Ascending aorta (tissue), 2 donors: ENCODE measurements at places on chromosomes 12 and 14.

- H3K27ac ChIP-seq, result no peak overlapping the region
- H3K4me3 ChIP-seq, result no peak overlapping the region
- DNase-seq, result no peak
Observed at GRCh38 chr14:102283631-102284129, 21.3 kb downstream of the MOK start.

DNA sequence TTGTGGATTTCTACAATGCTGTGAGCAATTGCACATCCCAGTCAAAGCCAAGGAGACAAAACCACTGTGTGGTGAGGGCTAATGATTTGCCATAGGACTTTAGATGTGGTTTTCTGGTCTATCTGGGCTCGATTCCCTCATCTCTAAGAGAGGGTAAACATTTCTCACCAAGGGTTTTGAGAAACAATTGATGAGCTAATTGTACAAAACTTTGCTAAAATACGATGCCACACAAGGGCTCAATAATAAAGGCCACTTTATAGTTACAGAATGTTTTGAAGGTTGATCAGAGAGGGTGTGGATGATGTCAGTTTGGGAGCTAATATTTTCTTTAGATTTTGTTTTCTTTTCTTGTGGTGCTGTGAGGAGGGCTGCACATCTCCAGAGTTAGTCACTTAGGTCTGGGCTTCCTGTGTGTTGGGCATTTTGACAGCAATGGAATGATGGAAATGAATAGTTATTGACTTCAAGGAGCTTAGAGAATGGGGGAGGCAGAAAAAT is 60.8 kb upstream of the SLC38A4 start:
- no peaks in the 10 kb centered on the region for H3K36me3 ChIP-seq
- DNase-seq, result no peak
- H3K4me3 ChIP-seq, result no peak overlapping the region

DNA sequence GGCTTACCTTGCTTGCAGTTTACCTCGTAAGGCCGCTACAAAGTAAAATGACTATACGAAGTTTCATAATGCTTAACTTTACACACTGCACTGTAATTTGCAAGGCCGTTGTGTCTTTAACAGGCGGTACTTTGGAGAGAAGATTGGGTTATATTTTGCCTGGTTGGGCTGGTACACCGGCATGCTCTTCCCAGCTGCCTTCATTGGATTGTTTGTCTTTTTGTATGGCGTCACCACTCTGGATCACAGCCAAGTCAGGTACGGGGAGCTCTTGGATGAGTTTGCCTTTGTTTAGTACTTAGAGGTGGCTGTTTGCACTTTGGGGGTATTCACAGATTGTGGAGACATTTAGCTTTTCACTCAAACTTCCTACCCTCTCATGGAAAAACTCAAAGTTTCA is 167.8 kb downstream of the SLC5A8 start:
- DNase-seq, result no peak
- no peaks in the 10 kb centered on the region for H3K36me3 ChIP-seq
- H3K4me1 ChIP-seq, result no peaks in the 10 kb centered on the region

- H3K4me3 ChIP-seq, result no peak overlapping the region
- no peaks in the 10 kb centered on the region for H3K4me1 ChIP-seq
- H3K36me3 ChIP-seq, result no peaks in the 10 kb centered on the region
- no peak for DNase-seq
- H3K27ac ChIP-seq, result no peak overlapping the region
Observed at GRCh38 chr12:6784761-6785160, 4.6 kb upstream of the CD4 start.

GRCh38 chr14:74604911-74605310 is 7.1 kb downstream of the LTBP2 start:
- H3K36me3 ChIP-seq, result peaks cover 10% of the 10 kb centered on the region

GRCh38 chr14:61477712-61478462 is 156.5 kb downstream of the PRKCH start:
- peaks cover 21% of the 10 kb centered on the region for H3K4me1 ChIP-seq
- no peaks in the 10 kb centered on the region for H3K27me3 ChIP-seq
- H3K27ac ChIP-seq, result peak overlapping the region; percentile 82
- no peak overlapping the region for H3K4me3 ChIP-seq
- DNase-seq, result peak; percentile 81

DNA sequence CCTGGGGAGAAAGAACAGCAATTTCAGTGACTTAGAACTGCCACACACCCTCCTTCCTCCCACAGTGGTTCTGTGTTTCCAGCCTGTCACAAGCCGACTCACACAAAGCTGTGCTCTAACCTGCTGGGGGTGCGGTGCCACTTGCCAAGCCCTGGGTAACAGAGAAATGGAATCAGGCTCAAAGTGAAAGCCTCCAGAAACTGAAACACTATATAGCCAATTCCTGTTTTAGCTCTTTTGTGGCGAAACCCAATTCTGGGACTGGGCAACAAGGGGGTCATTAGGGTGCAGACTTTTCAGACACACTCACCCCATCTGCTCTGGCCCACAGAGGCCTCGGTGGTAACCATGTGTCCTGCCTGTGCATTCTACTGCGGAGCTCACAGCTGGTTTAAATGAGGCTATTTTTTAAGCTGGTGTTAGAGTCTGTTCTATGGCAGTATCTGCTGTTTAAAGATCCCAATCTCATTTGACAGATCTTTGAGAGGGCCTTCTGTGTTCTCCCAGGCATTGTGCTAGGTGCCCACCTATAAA is 15.2 kb upstream of the ACTR6 start:
- no peak for DNase-seq
- no peaks in the 10 kb centered on the region for H3K36me3 ChIP-seq
- H3K27me3 ChIP-seq, result no peaks in the 10 kb centered on the region
- H3K27ac ChIP-seq, result peak overlapping the region; percentile 63
- peak overlapping the region; percentile 28 for H3K4me3 ChIP-seq

- H3K27ac ChIP-seq, result peak overlapping the region; percentile 83
- DNase-seq, result peak; percentile 92
- H3K36me3 ChIP-seq, result no peaks in the 10 kb centered on the region
- H3K4me3 ChIP-seq, result no peak overlapping the region
- no peaks in the 10 kb centered on the region for H3K27me3 ChIP-seq
Observed at GRCh38 chr12:47828976-47829482, 9.3 kb upstream of the HDAC7 start.

DNA sequence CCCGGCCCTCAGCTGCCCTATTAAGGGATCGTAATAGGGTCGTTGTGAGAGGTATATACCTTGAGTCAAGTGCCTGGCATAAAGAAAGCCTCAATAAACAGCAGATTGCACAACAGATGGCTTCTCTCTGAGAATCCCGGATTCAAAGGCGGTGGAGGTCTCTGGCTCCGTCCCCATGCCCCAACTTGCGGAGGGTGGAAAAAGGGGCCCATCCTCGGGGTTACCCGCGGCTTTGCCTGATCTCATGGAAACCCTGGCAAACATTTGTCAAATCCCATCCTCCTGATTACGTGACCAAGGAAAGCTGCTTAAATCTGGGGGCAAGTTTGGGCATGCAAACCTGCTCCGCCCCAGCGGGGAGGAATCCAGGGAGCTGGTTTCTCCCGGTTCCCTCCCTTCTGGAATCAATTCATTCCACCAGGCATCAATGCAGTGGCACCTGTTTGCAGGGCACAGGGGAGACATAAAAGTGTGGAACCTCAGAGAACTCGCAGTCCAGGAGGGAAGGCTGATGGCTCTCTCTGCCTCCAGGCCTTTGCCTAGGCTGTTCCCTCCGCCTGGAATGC is 12.3 kb downstream of the TRPV4 start:
- DNase-seq, result no peak
- H3K27me3 ChIP-seq, result no peaks in the 10 kb centered on the region
- H3K4me3 ChIP-seq, result no peak overlapping the region
- H3K27ac ChIP-seq, result no peak overlapping the region
- H3K4me1 ChIP-seq, result peaks cover 9% of the 10 kb centered on the region

DNA sequence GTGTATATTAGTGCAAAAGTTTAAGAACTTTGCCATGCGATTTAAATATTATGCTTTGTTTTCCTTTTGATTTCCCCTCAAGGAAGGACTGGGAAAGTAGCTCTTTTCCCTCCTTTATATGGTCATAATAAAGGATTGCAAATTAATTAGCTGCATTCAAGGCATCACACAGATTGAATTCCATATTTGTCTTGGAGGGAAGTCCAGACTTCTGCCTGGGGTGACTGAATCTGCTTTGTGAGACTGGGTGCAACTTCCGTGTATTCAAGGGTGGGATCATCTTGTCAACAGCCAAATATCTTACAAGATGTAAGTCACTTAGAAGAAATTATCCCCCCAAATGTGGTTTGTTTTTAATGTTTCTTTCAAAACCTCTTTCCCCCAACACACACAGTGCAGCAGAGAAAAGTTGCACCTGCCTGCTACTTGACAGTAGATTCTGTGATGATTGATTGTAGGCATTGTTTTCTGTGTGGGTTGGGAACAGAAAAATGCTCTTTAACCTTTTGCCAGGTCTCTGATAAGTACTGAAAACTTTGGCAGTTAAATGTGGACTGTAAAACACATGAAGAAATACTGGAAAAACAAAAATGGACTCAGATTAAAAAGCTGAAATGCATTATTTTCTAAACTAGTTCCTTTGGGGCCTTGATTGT is 28.4 kb downstream of the STK38L start:
- H3K4me3 ChIP-seq, result no peak overlapping the region
- H3K27me3 ChIP-seq, result no peaks in the 10 kb centered on the region
- H3K36me3 ChIP-seq, result peaks cover 13% of the 10 kb centered on the region
- H3K27ac ChIP-seq, result peak overlapping the region; percentile 79
- DNase-seq, result no peak
- peaks cover 25% of the 10 kb centered on the region for H3K4me1 ChIP-seq

DNA sequence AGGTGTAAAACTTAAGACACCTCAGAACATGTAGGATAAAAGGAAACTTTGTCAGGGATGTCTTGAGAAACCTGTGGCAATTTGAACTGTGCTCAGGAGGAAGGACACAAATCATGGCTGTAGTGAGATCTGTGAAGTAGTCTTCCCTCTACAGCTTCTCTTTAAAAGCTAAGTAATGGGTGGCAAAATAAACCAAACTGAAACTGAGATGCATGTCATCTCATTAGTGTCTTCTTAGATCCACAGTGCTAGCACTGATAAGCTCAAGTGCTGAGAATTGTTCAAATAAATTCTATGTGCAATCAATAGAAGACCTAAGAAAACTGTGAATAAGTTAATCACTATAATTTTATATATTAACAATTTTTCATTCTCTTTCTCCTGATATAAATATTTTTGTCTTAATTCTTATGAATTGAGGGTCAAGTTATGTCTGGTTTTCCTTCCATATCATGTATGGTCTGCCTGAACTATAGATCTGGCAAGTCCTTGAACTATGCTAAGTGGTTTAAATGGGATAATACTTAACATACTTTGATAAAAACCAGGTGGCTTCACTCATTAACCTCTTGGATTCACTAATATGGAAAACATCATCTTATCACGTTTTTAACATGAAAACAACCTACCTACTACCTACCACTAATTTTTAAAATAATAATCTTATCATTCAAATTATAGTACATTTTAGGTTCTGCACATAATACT is 27.2 kb downstream of the SYT1 start:
- no peaks in the 10 kb centered on the region for H3K36me3 ChIP-seq
- no peaks in the 10 kb centered on the region for H3K27me3 ChIP-seq
- H3K4me3 ChIP-seq, result no peak overlapping the region
- H3K4me1 ChIP-seq, result no peaks in the 10 kb centered on the region

GRCh38 chr14:24060984-24061913 is 9.4 kb downstream of the CARMIL3 start:
- no peaks in the 10 kb centered on the region for H3K4me1 ChIP-seq
- H3K27ac ChIP-seq, result no peak overlapping the region
- no peaks in the 10 kb centered on the region for H3K27me3 ChIP-seq
- no peaks in the 10 kb centered on the region for H3K36me3 ChIP-seq
- no peak overlapping the region for H3K4me3 ChIP-seq
- DNase-seq, result no peak

- no peak overlapping the region for H3K4me3 ChIP-seq
- no peaks in the 10 kb centered on the region for H3K27me3 ChIP-seq
- no peaks in the 10 kb centered on the region for H3K4me1 ChIP-seq
- H3K36me3 ChIP-seq, result no peaks in the 10 kb centered on the region
- no peak overlapping the region for H3K27ac ChIP-seq
Observed at GRCh38 chr14:74973003-74973653, 17.7 kb upstream of the PGF start.

DNA sequence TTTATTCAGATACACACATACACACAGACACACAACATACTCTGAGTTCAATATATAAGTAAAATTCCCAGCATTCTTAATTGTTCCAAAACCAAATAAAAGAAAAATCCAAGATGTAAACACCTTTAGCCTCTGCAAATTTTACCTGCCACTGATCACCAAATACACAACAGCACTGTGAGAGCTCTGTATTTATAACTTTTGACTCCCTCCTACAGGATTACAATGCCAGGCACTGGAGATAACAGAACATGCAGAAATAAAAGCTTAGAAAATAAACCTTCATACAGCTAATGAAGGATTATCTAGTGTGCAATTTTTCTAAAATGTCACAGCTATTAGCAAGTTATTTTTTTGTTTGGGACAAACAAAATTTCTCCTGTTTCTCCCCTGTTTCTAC is 85.0 kb downstream of the TAOK3 start:
- no peak overlapping the region for H3K27ac ChIP-seq
- no peaks in the 10 kb centered on the region for H3K4me1 ChIP-seq
- H3K36me3 ChIP-seq, result no peaks in the 10 kb centered on the region
- H3K4me3 ChIP-seq, result no peak overlapping the region
- no peaks in the 10 kb centered on the region for H3K27me3 ChIP-seq
- DNase-seq, result no peak

- H3K27ac ChIP-seq, result no peak overlapping the region
- H3K36me3 ChIP-seq, result no peaks in the 10 kb centered on the region
- no peak overlapping the region for H3K4me3 ChIP-seq
- H3K4me1 ChIP-seq, result no peaks in the 10 kb centered on the region
Observed at GRCh38 chr12:3376779-3377455, 114.1 kb upstream of the PRMT8 start.

DNA sequence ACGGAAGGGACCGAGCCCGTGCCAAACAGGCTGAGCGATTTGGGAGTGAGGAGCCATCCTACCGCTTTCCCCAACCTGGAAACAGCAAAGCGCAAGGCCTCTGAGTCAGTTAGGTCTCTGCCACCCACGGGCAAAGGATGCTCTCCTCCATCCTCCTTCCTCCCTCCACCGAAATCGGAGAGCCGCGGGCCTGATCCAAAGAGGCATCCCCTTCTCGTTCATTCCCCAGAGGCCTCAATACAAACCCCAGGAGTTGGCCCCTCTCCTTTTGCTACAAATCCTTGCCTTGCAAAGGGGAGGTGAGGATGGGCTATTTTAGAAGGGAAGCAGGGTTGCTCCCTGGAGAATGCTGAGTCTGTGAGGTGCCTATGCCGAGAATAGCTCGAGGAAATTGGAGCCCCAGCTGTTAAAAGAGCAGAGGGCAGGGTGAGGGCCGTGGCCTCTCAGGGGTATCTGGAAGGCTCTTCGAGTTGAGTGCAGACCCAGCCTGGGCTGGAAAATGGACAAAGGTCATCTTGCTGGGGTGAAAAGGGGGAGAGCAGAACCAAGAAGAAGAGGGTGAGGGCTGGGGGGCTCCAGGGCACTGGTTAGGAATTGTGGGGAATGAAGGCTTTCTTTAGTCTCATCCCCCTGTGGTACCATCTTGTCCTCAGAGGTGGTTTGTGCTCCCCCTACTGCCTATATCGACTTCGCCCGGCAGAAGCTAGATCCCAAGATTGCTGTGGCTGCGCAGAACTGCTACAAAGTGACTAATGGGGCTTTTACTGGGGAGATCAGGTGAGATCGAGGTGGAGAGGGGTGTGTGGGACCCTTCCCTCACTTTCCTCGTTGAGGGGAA is 1.1 kb downstream of the TPI1 start:
- H3K36me3 ChIP-seq, result peaks cover 37% of the 10 kb centered on the region
- no peak for DNase-seq
- H3K4me3 ChIP-seq, result peak overlapping the region; percentile 94
- H3K27ac ChIP-seq, result peak overlapping the region; percentile 99
- H3K27me3 ChIP-seq, result no peaks in the 10 kb centered on the region
- H3K4me1 ChIP-seq, result peaks cover 14% of the 10 kb centered on the region
